Neural crest cell (in vitro differentiated cells): ENCODE measurements at places on chromosomes 5 and 9.

GRCh38 chr5:154189819-154190594, 526 bp upstream of the GALNT10 start:
- peak; percentile 67 for DNase-seq

DNA sequence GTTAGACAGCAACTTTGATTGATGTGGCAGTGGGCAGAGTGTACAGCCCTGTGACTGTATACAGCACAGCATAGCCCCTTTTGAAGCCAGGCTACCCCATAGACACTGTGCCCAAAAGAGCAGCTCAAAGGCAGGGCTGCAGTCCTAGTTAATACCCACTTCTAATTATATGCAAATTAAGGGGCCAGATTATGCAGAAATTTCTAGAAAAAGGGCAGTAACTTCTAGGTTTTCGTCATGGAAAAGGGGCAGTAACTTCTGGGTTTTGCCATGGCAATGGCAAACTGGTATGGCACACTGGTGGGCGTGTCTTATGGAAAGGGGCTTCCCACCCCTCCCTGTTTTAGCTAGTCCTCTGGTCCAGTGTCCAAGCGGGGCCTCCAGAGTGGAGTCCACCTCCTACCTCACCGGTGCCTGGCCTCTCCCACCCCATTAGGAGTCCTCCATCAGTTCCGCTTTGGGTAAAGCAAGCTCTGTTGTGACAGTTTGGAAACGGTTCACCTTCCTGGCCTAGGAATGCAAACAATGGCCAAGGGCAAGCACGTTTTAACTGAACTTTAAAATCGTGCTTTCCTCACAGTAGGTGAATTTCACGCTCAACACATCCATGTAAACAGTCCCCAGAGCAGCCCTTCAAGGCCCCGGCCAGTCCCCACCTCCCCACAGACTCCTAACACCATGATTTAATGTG, 5.6 kb downstream of the ADAMTS13 start:
- DNase-seq: no peak

DNA sequence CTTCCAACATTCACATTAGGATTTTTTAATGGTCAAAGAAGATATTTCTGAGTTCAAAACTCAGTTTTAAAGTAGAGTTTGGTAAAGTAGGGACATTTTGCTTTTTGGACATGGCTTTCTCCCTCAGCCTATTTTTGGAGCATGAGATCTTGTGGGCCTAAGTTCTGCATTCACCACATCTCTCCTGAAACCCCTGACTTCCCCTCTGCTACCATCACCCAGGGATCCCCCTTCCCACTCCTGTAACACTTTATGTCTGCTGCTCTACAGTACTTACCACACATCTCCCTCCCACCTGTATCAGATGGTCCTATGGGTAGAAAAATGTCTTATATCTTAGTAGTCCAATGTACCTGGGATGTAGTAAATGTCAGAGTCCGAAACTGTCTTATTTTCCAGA, 48.2 kb upstream of the JAK2 start:
- no peak for DNase-seq

GRCh38 chr5:103218164-103218563, 40.4 kb upstream of the MACIR start:
- DNase-seq: no peak

DNA sequence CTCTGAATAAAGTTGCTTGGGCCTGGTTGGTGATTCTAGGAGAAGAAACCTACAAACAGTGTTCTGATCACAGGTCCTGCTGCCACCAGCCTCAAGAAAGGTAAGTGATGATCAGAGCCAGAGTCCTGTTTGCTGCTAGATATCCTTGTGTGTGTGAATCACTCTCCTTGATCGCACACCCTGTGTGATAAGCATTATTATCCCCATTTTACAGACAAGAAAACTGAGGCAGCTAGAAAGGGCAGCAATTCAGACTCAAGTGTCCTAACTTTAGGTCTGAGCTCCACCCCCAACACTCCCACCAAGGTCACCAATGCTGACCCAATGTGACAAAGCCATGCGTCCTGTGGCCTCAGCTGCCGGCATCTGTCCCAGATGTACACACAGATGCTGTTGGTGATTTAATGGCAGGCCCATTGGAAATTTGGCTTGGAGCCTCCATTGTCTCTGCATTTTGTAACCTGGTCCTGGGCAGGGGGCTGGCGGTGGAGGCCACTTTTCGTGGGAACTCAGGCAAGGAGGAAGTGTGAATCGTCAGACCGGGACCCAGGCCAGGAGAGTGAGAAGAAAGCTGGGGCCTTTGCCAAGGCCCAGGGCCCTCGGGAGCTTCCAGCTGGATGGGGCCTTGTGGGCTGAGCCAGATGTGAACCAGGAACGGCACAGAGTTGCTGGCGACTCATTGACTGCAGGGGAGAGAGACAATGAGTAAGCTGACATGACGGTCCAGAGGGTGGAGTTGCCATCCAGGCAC, 29.8 kb upstream of the GGTA1 start:
- DNase-seq: no peak

- no peak for DNase-seq
These were observed 601 bp downstream of the FBXO38 start for GRCh38 chr5:148384380-148384737.
